ENCODE measurements at places on chromosomes 12 and 14. TPM values are rescaled to one million over a fixed set of nuclear protein-coding genes. Genes with fewer than 3 reads are reported as not detected.

- DNase-seq: no peak
- H3K4me1 ChIP-seq: no peaks in the 10 kb centered on the region
- no peaks in the 10 kb centered on the region for H3K36me3 ChIP-seq
- H3K4me3 ChIP-seq: no peak overlapping the region
Measured at GRCh38 chr12:4762773-4763172, 42.6 kb downstream of the GALNT8 start.

- H3K27me3 ChIP-seq: no peaks in the 10 kb centered on the region
- no peak overlapping the region for H3K4me3 ChIP-seq
- H3K36me3 ChIP-seq: no peaks in the 10 kb centered on the region
- H3K4me1 ChIP-seq: peaks cover 4% of the 10 kb centered on the region
Measured at GRCh38 chr14:23588884-23589598, 10.5 kb upstream of the JPH4 start.

GRCh38 chr12:13210236-13211190 is 14.0 kb downstream of the EMP1 start:
- DNase-seq: no peak
- H3K27me3 ChIP-seq: no peaks in the 10 kb centered on the region
- no peaks in the 10 kb centered on the region for H3K36me3 ChIP-seq
- H3K4me3 ChIP-seq: no peak overlapping the region
- peaks cover 8% of the 10 kb centered on the region for H3K4me1 ChIP-seq

RNU4-1 gene
- total RNA-seq: 3,016 TPM

GRCh38 chr14:90534091-90534837 is 137.4 kb downstream of the CALM1 start:
- peaks cover 10% of the 10 kb centered on the region for H3K4me1 ChIP-seq
- no peaks in the 10 kb centered on the region for H3K27me3 ChIP-seq
- no peak overlapping the region for H3K4me3 ChIP-seq

NUAK1 gene
- 28.8 TPM for total RNA-seq

DNA sequence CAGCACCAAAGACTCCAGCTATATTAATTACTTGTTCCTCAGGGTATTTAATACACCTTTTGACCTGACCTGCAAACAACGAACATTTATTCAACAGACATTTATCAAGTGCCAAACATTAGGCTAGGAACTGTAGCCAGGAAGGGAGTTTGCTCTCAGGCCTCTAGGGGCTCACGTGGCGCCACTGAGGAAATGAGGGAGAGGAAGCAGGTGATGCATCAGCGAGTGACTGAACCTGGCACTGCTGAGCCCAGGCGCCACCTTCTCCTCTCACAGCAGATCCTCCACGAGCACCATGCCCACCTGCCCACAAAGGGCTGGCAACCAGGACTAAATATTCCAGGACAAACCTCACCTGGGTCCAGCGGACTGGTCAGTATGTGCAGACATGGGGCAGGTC is 50.2 kb downstream of the SETD3 start:
- DNase-seq: peak; percentile 78
- H3K27me3 ChIP-seq: no peaks in the 10 kb centered on the region
- no peaks in the 10 kb centered on the region for H3K4me1 ChIP-seq
- H3K36me3 ChIP-seq: peaks cover 17% of the 10 kb centered on the region

- H3K27ac ChIP-seq: no peak overlapping the region
- DNase-seq: no peak
- H3K4me3 ChIP-seq: no peak overlapping the region
- H3K36me3 ChIP-seq: no peaks in the 10 kb centered on the region
- no peaks in the 10 kb centered on the region for H3K27me3 ChIP-seq
- H3K4me1 ChIP-seq: no peaks in the 10 kb centered on the region
Measured at GRCh38 chr12:98823012-98823411, 177.9 kb downstream of the APAF1 start.

- no peaks in the 10 kb centered on the region for H3K27me3 ChIP-seq
- H3K4me1 ChIP-seq: peaks cover 3% of the 10 kb centered on the region
- H3K27ac ChIP-seq: no peak overlapping the region
Measured at GRCh38 chr14:81211844-81212243, 8.9 kb downstream of the GTF2A1 start.

GRCh38 chr14:22850944-22851764 is 14.8 kb downstream of the MMP14 start:
- peaks cover 10% of the 10 kb centered on the region for H3K4me1 ChIP-seq
- H3K36me3 ChIP-seq: no peaks in the 10 kb centered on the region
- H3K4me3 ChIP-seq: no peak overlapping the region
- DNase-seq: peak; percentile 94
- peak overlapping the region; percentile 67 for H3K27ac ChIP-seq

GXYLT1 gene
- 13.4 TPM for total RNA-seq

PLEKHA5 gene
- total RNA-seq: 52.9 TPM

YARS2 gene
- 15.4 TPM for total RNA-seq

- no peak for DNase-seq
- no peaks in the 10 kb centered on the region for H3K4me1 ChIP-seq
- H3K4me3 ChIP-seq: no peak overlapping the region
- no peaks in the 10 kb centered on the region for H3K36me3 ChIP-seq
- no peak overlapping the region for H3K27ac ChIP-seq
Measured at GRCh38 chr12:60577607-60578006, 981.8 kb downstream of the SLC16A7 start.

DNA sequence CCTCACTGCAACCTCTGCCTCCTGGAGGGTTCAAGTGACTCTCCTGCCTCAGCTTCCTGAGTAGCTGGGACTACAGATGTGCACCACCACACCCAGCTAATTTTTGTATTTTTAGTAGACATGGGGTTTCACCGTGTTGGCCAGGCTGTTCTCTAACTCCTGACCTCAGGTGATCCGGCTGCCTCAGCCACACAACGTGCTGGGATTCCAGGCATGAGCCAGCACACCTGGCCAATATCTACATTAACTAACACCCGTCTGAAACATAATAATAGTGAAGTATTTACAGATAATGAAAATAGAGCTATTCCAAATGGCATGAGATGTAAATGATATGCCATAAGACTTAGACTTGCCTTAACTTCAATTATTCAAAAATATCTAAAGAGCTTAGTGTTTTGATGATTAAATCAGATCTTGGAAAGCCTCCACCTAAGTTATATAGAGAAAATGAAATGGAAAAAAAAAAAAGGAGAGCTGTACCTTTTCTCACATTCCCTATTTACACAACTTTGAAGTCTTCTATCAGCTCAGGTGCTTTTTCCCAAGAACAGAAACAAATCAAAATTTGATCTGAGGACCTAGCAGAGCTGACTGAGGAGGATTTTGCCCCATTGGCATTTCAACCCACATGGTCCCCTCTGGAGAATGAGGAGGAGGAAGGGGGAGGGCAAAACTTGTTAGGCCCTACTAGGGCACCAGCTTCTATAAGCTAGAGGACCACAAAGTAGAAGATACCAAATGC is 309.2 kb downstream of the PRKD1 start:
- no peak for DNase-seq
- H3K27me3 ChIP-seq: no peaks in the 10 kb centered on the region
- no peaks in the 10 kb centered on the region for H3K4me1 ChIP-seq
- H3K4me3 ChIP-seq: no peak overlapping the region

DNA sequence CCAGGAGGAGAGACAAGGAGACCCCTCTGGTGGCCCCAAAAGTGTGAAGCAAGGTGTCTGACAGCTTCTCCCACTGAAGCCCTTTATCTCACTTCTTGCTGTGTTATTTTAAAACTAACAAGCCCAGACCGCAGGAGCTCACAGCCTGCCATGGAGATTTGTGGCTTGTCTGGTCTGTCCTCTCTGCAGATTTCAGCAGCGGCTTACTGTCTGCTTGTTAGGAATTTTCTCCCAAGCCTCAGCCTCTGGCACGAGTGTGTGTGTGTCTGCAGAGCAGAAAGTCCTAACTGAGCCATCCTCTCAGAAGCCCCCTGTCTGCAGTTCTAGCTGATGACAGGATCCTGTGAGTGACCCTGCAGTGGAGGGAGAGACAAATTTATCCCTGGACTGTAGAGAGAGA is 87.9 kb upstream of the HSPB8 start:
- DNase-seq: no peak
- no peaks in the 10 kb centered on the region for H3K27me3 ChIP-seq
- no peaks in the 10 kb centered on the region for H3K36me3 ChIP-seq
- H3K27ac ChIP-seq: no peak overlapping the region

DNA sequence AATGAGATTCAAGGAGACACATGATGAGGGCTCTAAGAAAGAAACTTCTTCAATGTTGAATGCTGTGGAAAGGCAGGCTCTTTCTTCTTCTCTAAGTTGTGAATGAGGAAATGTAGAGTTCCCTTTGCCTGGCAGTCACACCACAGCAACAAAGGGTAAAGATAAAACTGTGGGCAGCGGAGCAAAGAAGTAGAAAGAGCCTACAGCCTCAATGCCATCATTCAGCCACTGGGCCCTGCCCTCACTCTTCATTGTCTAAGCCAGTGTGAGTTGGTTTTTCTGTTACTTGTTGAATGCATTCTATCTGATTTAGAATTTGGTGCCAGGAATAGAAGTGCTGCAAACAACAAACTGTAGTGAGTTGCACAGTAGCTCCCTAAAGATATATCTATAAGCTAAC is 12.2 kb downstream of the SDR9C7 start:
- DNase-seq: no peak
- H3K4me1 ChIP-seq: no peaks in the 10 kb centered on the region
- H3K27me3 ChIP-seq: no peaks in the 10 kb centered on the region
- no peaks in the 10 kb centered on the region for H3K36me3 ChIP-seq

- no peaks in the 10 kb centered on the region for H3K27me3 ChIP-seq
- H3K4me1 ChIP-seq: no peaks in the 10 kb centered on the region
- no peak for DNase-seq
- no peak overlapping the region for H3K27ac ChIP-seq
Measured at GRCh38 chr14:51869411-51870100, 9.1 kb downstream of the GNG2 start.

DPF3 gene
- total RNA-seq: 2.8 TPM

DNA sequence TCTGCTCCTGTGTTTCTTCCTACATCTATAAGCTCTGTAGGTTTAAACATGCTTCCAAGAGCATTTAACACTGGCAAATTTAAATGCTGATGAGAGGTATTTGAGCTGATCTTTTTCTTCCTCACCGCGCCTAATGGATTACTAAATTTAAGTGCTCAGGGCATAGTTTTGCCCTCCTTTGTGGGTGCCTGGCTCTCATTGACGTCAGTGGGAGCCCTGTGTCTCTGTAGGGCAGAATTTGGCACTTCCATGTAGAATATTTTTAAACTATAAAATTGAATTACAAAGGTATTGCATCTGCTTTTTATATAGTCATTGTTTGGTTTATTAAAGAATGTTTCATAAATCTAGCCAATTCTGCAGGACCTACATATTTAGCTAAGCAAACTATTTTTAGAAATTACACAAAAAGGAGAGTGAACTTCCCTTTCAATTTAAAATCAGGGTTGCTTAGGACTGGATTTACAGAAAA is 444.8 kb downstream of the AEBP2 start:
- no peaks in the 10 kb centered on the region for H3K36me3 ChIP-seq
- no peak for DNase-seq
- no peak overlapping the region for H3K4me3 ChIP-seq
- no peaks in the 10 kb centered on the region for H3K27me3 ChIP-seq
- H3K27ac ChIP-seq: no peak overlapping the region
- peaks cover 4% of the 10 kb centered on the region for H3K4me1 ChIP-seq

- peak; percentile 64 for DNase-seq
- H3K27ac ChIP-seq: no peak overlapping the region
- no peak overlapping the region for H3K4me3 ChIP-seq
Measured at GRCh38 chr14:103569408-103569807, 6.6 kb downstream of the COA8 start.

DNA sequence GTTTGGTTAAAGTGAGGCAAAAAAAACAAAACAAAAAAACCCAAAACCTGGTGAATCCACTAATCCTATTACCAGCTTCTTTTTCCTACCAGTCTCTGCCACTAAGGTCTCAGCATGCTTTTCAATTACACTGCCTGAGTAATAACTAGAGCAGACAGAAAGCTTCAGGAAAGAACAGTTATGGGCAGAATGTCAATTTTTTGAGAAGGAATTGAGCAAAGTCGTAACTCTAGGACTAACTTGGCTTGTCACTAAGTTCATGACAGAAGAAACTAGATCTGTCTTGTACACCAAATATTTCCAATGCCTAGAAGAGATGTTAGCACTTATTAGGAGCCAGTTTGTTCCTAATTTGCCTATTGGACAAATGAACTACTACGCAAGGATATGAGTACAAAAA is 148.8 kb upstream of the CNOT2 start:
- no peak overlapping the region for H3K4me3 ChIP-seq
- no peak for DNase-seq
- no peak overlapping the region for H3K27ac ChIP-seq
- H3K4me1 ChIP-seq: no peaks in the 10 kb centered on the region
- no peaks in the 10 kb centered on the region for H3K36me3 ChIP-seq
- H3K27me3 ChIP-seq: no peaks in the 10 kb centered on the region

- H3K4me1 ChIP-seq: no peaks in the 10 kb centered on the region
- no peaks in the 10 kb centered on the region for H3K27me3 ChIP-seq
- no peaks in the 10 kb centered on the region for H3K36me3 ChIP-seq
- DNase-seq: no peak
- no peak overlapping the region for H3K27ac ChIP-seq
- no peak overlapping the region for H3K4me3 ChIP-seq
Measured at GRCh38 chr12:89156862-89157262, 195.4 kb downstream of the DUSP6 start.

- H3K4me1 ChIP-seq: peaks cover 13% of the 10 kb centered on the region
- peaks cover 18% of the 10 kb centered on the region for H3K27me3 ChIP-seq
- peak; percentile 88 for DNase-seq
- no peaks in the 10 kb centered on the region for H3K36me3 ChIP-seq
- no peak within 1 kb of the TSS for H3K27ac ChIP-seq
Measured at GRCh38 chr12:48183091-48183875, at the start of gene CCDC184. Gene CCDC184, plus strand, starts transcription at chr12:48183644. Its CDS starts 479 bp downstream, at chr12:48184123.

TTLL5 gene
- 37.2 TPM for total RNA-seq

DNA sequence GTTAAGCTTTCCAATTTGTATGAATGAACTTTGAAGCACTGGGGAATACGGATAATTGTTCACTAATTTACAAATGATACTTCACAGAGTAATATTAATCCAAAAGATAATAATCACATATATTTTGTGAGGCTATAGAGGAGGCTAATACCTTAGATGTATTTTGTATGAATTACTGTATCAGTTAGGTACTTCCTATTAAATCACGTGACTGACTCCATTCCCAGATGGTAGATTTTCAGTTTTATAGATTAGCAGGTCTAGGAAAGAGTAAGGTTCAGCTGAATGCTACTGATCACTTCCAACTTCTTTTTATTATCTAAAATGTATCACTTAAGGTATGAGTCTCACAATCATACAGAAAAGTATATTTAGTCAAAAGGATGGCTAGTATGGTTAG is 133.6 kb downstream of the PDE3A start:
- H3K4me3 ChIP-seq: no peak overlapping the region
- no peaks in the 10 kb centered on the region for H3K27me3 ChIP-seq
- no peaks in the 10 kb centered on the region for H3K36me3 ChIP-seq
- no peak for DNase-seq

CIROP gene
- not detected for total RNA-seq

MUCL1 gene
- total RNA-seq: not detected

MYH7 gene
- 0.06 TPM for total RNA-seq

DNA sequence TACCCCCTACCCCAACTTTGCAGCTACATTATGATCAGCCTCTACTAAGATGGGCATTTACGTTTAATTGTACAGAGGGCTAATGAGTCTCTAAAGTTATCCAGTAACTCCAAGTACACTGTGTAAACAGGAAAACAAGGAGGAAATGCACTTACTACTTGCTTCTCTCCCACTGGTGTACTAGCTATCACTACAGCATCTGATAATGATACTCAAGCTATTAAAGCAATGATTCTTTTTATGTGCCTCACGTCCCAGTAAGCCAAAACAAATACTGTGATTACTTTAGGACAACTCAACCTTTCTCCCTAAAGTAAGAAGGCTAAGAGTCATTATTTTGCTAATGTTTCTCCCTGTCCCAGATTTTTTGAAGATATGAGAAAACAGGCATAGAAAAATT is 128.6 kb upstream of the CCDC175 start:
- no peaks in the 10 kb centered on the region for H3K4me1 ChIP-seq
- no peaks in the 10 kb centered on the region for H3K27me3 ChIP-seq
- H3K4me3 ChIP-seq: no peak overlapping the region
- DNase-seq: no peak
- H3K36me3 ChIP-seq: no peaks in the 10 kb centered on the region
- H3K27ac ChIP-seq: no peak overlapping the region

All from kidney (tissue), 22 donors.